ENCODE measurements at places on chromosomes 7 and 10.

DNA sequence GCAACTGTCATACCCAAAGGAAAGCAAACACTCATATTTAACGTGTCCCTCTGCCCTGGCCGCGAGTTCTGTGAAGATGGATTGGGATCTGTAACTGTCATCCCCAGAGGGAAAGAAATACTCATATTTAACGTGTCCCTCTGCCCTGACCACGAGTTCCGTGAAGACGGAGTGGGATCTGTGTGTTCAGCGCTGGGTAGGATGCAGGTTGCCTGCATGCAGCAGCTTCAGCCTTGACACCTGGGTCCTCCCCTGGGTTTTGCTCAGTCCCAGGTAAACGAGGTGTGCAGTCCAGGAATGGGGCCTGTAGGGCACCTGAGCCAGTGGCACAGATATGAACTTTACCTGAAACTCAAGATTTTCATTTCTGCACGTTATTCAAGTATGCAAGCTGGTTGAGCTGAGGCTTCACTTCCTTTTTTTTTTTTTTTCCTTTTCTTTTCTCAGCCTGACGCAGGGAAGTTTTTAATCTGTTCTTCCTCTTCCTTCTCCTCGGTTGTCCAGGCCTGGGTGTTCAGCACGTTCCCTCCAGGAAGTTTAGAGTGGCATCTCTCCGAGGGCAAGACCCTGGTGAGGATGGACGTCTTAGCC, 159.0 kb upstream of the SHH start:
- no peak for DNase-seq

DNA sequence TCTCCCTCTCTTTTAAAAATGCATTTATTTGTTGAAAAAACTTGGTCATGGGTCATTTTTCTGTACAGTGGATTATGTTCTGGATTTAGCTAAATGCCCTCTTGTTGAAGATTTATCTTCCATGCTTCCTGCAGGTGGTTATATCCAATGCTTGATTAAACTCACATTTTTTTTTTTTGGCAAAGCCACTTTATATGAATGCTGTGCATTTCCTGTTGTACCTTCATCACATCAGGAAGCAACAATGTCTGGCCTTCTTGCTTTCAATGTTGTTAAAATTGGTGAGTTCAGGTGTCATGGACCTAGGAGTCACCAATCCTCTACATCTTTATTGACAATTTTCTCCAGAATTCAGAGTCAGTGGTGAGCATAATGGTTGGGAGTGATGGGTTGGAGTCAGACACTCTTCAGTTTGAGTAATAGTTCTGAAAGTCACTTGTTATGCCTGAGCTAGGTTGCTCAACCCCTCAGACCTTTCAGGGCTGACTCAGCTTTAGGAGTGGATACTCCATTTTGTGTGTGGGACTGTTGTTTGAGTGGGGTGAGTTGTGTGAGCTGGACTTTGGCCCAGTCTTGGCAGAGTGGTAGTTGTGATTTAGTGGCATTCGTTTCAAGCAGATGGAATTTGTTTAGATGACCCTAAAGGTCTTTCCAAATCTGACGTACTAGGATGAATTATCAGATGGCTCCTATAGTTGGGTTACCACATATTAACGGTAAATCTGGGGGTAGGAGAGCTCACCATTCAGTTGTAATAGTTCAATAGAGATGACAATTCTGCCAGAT, 213.5 kb upstream of the ZNF32 start:
- DNase-seq = no peak

DNA sequence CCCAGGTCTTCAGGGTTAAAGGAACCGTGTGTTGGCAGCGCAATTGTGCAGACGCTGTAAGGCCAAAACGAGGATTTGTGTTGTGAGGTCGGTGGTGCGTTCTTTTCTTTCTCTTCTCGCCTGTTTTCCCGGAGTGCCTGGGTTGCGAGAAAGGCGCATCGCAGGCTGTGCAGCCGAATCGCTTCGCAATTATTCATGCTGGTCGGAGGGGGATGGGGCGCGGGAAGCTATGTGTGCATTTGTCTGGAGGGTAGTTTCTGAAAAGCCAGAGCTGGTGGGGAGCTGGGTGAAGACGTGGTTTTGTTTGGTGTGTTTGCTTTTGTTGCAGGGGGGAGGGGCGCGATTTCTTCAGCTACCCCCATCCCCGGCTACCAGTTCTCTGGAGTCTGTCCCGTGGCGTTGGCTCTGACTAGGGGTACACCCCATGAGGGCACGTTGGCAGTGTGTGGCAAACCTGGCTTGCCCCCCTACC, 2.1 kb downstream of the MXI1 start:
- DNase-seq = peak; percentile 2

DNA sequence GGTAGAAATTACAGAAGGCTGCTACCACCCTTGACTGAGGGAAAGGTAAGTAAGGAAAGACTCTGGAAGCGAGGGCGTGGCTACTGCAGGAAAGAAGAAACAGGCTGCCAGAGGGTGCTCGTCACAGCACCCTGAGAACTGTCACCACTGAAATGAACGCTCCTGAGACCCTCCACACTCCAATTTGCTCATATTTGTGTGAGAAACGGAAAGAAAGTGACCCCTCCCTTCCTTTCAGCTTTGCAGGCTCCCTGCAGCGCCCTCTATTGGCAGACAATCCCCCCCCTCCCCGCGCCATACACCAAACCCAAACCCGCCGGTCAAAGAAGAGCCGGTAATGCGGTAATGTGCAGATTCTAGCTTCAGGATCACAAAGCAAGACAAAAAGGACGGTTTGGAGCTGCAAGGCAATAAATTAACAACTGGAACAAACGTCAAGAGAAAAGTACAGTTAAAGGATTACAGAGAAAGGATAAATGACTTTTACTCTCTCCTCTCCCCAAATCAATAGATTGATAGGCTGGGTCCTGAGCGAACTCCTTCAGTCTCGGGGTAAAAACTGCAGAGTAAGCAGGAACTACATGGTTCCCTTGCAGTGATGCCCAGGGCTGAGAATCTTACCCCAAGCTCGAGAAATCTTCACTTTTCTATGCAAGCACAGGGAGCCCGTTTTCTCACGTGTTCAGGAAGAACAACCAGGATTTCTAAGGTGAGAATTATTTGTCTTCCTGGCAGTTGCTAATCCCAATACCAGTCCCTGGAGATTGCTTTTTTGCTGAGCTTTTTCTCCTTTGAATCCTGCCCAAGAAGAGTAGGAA, 47.6 kb downstream of the STEAP1B start:
- DNase-seq = no peak

DNA sequence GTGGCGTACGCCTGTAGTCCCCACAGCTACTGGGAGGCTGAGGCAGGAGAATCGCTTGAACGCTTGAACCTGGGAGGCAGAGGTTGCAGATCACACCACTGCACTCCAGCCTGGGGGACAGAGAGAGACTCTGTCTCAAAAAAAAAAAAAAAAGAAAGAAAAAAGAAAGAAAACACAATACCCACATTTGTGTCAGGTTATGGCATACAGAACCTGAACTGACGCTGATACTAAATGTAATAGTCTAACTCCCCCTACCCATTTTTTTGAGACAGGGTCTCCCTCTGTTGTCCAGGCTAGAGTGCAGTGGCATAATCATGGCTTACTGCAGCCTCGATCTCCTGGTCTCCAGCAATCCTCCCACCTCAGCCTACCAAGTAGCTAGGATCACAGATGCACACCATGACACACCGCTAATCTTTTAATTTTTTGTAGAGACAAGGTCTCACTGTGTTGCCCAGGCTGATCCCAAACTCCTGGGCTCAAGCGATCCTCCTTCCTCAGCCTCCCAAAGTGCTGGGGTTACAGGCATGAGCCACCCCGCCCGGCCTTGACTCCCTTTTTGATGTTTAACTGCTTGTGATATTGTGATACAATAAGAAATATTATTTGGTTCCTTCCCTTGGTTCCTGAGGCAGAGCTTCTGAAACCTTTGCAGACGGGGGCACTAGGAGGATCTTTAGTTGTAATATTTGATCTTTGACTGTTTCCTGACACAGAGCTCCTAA, 6.5 kb upstream of the MMD2 start:
- no peak for DNase-seq

- no peak for DNase-seq
Measured at GRCh38 chr7:33155811-33156210, 26.4 kb downstream of the BBS9 start.

DNA sequence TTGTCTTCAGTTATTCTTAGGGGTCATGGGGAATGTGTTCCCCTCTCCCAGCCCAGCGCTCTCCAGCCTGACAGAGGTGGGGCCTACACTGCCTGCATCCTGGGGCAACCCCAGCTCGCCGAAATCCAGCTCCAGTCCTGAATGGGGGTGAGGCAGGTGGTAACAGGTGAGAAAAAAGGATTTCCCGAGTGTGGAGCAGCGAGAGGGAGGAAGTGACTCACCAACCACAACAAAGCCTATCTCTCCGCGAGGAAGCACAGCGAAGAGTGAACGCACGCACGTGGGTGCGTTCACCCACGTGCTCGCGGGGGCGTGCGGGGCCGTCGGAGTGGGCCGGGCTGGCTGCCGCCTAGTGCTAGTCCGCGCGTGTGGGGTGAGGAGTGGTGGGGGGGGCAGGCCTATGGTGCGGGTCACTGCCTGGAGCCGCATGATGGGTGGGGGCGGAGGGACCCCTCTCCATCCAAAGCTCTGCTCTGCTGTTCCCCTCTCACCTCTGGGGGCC, 855 bp upstream of the PALD1 start:
- no peak for DNase-seq

DNA sequence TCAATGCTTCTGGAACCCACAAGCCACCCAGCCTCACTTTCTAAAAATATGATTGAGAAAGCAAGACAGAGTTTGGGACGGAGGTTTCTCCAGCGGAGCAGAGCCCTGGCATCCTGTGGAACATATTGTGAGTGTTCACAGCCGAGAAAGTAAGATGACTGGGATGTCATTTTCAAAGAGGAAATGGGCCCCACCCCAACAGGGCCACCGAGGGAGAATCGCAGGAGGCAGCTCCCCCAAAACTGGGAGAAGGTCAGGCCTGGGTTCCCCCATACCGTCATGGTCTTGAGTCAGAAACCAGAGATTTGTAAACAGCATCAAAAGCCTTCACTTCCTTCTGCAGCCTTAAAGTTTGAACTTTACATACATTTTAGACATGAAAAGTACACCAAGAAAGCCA, 560.0 kb downstream of the PTPRN2 start:
- DNase-seq = no peak

DNA sequence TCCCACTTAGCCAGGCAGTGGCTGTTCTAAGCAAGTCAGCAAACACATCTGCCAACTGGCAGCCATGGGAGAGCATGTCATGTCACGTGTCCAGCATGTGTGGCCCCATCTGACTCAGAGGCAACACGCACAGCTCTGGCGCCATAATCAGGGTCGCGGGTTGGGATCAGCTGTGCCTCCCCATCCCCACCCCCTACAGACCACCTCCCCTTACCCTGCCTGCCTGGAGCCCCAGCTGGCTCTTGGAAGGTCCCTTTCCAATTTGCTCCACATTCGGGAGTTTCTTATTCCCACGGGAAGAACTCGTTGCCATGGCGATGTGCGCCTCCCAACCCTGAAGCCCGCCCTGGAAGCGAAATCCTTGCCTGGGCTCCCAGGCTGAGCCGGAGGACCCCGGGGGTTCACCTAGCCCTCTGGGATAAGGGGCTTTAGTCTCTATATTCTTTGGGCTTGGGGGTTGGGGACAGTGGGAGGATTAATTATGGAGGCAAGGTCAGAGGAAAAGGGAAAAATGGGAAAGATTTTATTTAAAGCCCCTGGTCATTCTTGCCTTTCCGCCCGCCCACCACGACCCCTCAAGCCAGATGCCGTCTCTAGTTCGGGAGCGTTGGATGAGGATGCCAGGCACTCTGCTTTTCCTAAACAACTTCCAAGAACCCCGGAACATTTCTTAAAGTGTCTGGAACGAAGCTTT, 283.7 kb downstream of the ZEB1 start:
- peak; percentile 40 for DNase-seq

GRCh38 chr10:27450225-27450624, 53.9 kb upstream of the RAB18 start:
- no peak for DNase-seq

- no peak for DNase-seq
Measured at GRCh38 chr10:10053051-10053450, 964.6 kb upstream of the CELF2 start.

DNA sequence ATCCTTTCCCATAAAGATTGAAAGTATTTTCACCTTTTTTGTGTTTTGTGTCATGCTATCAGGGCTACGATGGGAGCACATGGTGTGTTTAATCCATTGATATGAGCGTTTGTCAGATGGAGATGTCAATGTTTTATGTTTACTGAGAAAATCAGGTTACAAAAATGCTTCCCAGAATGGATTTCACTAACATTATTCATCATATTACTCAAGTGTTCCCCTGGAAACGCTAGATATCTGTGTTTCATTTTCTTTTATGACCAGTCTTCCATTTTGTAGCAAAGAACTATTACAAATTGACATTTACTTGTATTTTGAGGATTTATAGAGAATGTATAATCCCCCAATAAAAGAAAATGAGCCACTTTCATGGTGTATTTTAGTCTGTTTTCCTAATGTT, 293.5 kb upstream of the AKR1E2 start:
- no peak for DNase-seq

- DNase-seq = no peak
Measured at GRCh38 chr10:6351495-6351894, 148.8 kb downstream of the PFKFB3 start.

DNA sequence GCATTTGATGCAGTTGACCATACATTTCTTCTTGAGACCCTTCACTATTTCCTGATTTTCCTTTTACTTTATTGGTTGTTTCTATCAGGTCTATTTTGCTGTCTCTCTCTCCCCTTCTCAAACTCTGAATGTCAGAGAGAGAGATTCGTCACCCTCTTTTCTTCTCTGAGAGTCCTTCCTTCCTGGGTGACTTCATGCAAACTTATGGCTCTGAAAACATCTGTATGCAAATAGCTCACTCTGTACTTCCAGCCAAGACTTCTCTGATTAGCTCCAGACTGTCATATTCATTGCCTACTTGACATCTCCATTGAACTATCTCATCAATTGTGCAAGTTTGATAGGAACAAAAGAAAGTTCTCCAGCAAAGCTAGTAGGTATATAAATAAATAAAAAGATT, 191.7 kb upstream of the KLF6 start:
- DNase-seq = no peak

GRCh38 chr10:80472234-80473095, 18.4 kb downstream of the TSPAN14 start:
- no peak for DNase-seq

DNA sequence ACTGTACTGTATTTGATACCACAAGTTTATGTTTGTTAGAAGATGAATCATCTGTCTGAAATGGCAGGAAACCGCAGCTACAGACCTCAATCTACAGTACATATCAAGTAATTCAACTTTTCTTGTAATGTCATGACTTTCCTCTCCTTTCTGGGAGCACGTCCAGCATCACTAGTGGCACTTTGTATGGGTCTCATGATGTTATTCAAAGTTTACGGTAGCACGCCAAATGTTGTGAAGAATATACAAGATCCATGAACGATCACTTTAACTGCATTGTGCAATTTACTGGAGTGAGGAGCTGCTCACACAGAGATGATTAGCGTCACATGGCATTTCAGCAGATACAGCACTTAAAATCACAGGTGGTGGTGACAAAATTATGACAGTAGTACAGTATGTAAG, 257.8 kb upstream of the GNAI1 start:
- DNase-seq = no peak

DNA sequence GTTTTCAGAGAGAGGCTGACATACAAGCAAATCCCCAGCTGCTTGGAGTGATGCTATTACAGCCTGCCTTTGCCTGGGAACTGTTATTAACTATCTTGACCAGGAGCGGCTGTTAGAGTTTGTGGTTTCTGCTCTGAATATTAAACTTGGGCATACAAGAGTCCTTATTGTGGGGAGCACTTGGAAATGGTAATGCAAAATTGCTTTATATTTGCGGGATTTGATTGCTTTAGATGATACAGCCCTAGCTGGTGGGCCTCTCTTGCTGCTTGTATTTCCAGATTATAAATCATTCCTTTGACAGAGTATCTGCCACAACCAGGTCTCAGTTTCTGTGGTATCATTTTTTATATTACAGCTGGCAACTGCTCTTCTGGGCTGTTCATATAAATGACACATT, 101.9 kb upstream of the FAM204A start:
- DNase-seq = no peak
